ENCODE measurements at places on chromosomes 16 and 17. TPM values are rescaled to one million over a fixed set of nuclear protein-coding genes. Genes with fewer than 3 reads are reported as not detected.

GRCh38 chr17:8788998-8789397, 10.2 kb downstream of the MFSD6L start:
- DNase-seq: no peak
- H3K27ac ChIP-seq: no peak overlapping the region
- H3K36me3 ChIP-seq: no peaks in the 10 kb centered on the region
- H3K27me3 ChIP-seq: no peaks in the 10 kb centered on the region

KRT13 gene
- total RNA-seq: not detected

MYH13 gene
- total RNA-seq: 0.05 TPM

DNA sequence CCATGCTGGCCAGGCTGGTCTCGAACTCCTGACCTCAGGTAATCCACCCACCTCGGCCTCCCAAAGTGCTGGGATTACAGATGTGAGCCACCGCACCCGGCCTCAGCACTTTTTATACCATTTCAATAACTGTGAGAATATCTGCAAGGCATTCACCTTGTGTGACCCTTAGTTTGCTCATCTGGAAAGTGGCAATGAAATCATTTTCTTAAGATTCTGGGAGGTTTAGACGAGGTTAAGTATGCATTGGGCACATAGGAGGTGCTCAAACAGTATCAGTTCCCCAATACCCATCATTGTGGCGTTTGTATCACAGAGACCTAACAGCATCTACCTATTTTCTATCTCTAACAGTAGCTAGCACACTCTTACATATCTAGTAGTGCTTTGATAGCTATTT, 481.9 kb upstream of the ERCC4 start:
- no peak overlapping the region for H3K4me3 ChIP-seq
- H3K4me1 ChIP-seq: no peaks in the 10 kb centered on the region
- H3K27me3 ChIP-seq: no peaks in the 10 kb centered on the region

DNA sequence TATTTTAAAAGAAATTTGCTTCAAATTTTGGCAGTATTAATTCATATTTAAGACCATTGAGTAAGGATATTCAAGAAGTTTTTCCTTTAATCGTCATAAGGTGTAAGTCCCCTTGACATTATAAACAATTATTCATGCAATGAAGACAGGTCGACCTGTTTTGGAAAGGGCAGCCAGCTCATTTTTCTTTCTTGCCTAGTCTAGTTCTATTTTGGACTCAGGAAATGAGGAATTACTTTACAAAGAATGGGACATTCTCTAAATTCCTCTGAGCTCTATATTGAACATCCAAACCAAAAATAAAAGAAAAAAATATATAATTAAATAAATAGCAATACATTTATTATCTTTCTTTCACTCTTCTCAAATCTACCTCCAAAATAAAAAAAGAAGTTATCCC, 595.6 kb upstream of the KIF2B start:
- H3K4me1 ChIP-seq: no peaks in the 10 kb centered on the region
- H3K27ac ChIP-seq: no peak overlapping the region
- no peaks in the 10 kb centered on the region for H3K36me3 ChIP-seq
- H3K4me3 ChIP-seq: no peak overlapping the region
- no peak for DNase-seq

GRCh38 chr16:27839419-27839818, 224.1 kb downstream of the GSG1L start:
- no peak overlapping the region for H3K4me3 ChIP-seq
- no peak for DNase-seq
- H3K27me3 ChIP-seq: peaks cover 5% of the 10 kb centered on the region
- H3K36me3 ChIP-seq: no peaks in the 10 kb centered on the region
- no peak overlapping the region for H3K27ac ChIP-seq

GRCh38 chr17:46817151-46817900, 1.2 kb downstream of the WNT3 start:
- H3K36me3 ChIP-seq: peaks cover 4% of the 10 kb centered on the region
- H3K4me3 ChIP-seq: peak overlapping the region; percentile 91
- no peak for DNase-seq

FBXW10 gene
- not detected for total RNA-seq

GRCh38 chr17:69401251-69401650, 13.2 kb upstream of the MAP2K6 start:
- no peak overlapping the region for H3K4me3 ChIP-seq
- no peak overlapping the region for H3K27ac ChIP-seq
- DNase-seq: no peak
- H3K4me1 ChIP-seq: no peaks in the 10 kb centered on the region

FZD2 gene
- total RNA-seq: 12.9 TPM

YBX2 gene
- 14.6 TPM for total RNA-seq

GRCh38 chr17:34610039-34610438, 30.7 kb downstream of the TMEM132E start:
- no peaks in the 10 kb centered on the region for H3K36me3 ChIP-seq
- H3K27ac ChIP-seq: no peak overlapping the region
- peaks cover 21% of the 10 kb centered on the region for H3K4me1 ChIP-seq
- DNase-seq: no peak
- peaks cover 8% of the 10 kb centered on the region for H3K27me3 ChIP-seq

- peaks cover 16% of the 10 kb centered on the region for H3K4me1 ChIP-seq
- DNase-seq: no peak
- H3K27ac ChIP-seq: no peak overlapping the region
- H3K4me3 ChIP-seq: no peak overlapping the region
- H3K27me3 ChIP-seq: peaks cover 2% of the 10 kb centered on the region
These were observed 469.6 kb upstream of the HSBP1 start for GRCh38 chr16:83338138-83338537.

- H3K4me1 ChIP-seq: no peaks in the 10 kb centered on the region
- H3K36me3 ChIP-seq: peaks cover 6% of the 10 kb centered on the region
- H3K27me3 ChIP-seq: peaks cover 3% of the 10 kb centered on the region
- H3K4me3 ChIP-seq: no peak overlapping the region
These were observed 62.6 kb downstream of the CPPED1 start for GRCh38 chr16:12740986-12741610.

DNA sequence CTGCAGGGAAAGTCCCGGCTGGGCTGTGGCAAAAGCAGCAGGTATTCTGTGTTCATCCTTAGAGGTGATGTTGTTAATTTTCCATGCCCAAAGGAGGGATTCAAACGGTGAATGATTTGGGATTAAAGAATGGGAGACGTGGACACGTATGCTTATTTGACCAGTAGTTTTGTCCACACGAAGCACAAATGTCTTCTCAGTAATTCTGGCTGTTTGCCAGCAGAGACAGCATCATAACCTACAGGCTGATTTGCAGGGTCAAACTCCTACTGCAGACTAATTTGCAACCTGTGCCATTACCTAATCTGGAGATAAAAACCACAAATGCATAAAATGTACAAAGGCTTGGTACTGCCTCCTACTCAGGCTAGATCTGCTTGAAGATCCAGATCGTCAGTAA, 14.1 kb downstream of the MTHFSD start:
- no peak overlapping the region for H3K4me3 ChIP-seq
- no peak overlapping the region for H3K27ac ChIP-seq
- H3K27me3 ChIP-seq: peaks cover 3% of the 10 kb centered on the region
- peaks cover 39% of the 10 kb centered on the region for H3K36me3 ChIP-seq

DNA sequence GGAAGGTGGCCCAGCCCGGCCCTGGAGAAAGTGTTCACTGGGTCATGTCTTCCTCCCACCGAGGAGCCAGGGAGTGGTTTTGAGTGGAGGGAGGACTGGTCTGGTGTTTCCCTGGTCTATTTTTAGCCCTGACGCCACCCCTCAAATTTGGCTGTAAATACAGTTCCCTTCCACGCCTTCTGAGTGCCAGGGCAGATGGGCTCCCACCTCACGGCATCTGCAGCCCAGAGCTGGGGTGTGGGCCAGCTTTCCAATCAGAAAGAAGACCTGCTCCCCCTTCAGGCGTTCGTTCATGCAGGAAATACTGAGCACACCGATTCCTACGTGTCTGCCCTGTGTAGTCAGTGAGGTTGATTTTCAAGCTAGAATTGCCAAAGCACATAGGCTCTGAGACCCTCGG, 53.7 kb downstream of the SNX20 start:
- peaks cover 23% of the 10 kb centered on the region for H3K4me1 ChIP-seq
- no peak for DNase-seq
- H3K27ac ChIP-seq: no peak overlapping the region
- H3K27me3 ChIP-seq: peaks cover 15% of the 10 kb centered on the region
- H3K4me3 ChIP-seq: no peak overlapping the region

DNA sequence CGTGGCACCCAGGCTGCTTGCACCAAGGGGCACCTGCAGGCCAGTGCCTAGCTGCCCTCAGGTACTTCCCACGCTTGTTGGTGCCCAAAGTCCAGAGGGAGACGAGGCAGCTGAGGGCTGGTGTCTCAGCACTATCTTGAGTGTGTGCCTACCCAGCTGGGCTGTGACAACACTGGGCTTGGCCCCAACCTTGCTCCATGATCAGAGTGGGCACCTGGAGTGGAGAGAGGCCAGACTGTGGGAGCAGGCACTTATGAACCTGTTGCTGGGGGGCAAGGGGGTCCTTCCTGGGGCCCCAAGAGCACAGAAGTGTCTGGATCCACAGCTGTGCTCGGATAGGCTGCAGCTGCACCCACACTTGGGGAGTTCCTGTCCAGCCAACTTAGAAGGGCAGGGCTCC, 314.7 kb downstream of the KCNJ2 start:
- H3K36me3 ChIP-seq: peaks cover 7% of the 10 kb centered on the region
- no peaks in the 10 kb centered on the region for H3K27me3 ChIP-seq
- H3K4me1 ChIP-seq: peaks cover 2% of the 10 kb centered on the region
- no peak overlapping the region for H3K4me3 ChIP-seq
- no peak for DNase-seq

DNA sequence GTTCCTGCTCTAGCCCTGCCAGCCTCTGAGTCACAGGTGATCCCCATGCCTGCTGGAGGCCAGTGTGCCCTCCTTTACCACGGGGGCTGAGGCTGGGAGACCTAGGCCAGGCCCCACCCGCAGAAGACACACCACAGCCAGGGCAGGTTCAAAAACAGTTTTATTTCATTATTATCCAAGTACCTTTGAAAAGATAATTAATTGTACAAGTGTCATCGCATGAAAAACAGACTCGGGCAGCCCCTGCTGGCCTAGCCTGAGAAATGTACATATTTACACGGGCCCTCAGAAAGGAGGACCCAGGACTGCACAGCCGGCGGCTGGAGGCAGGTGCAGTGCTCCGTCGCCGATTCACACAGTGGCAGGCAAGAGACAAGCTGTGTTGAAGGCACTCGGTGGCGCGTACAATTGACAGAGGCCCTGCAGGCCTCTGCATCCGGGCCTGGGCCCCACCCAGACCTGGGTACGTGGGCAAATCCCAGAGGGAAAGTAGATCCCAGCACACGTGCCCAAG, 4.4 kb downstream of the PDIA2 start:
- DNase-seq: no peak
- H3K27ac ChIP-seq: no peak overlapping the region
- no peak overlapping the region for H3K4me3 ChIP-seq
- H3K27me3 ChIP-seq: no peaks in the 10 kb centered on the region
- no peaks in the 10 kb centered on the region for H3K4me1 ChIP-seq

- H3K4me1 ChIP-seq: no peaks in the 10 kb centered on the region
- peaks cover 12% of the 10 kb centered on the region for H3K36me3 ChIP-seq
- no peak overlapping the region for H3K4me3 ChIP-seq
- H3K27me3 ChIP-seq: peaks cover 11% of the 10 kb centered on the region
- H3K27ac ChIP-seq: no peak overlapping the region
- no peak for DNase-seq
These were observed 75.7 kb upstream of the BRD7 start for GRCh38 chr16:50444526-50444925.

DNA sequence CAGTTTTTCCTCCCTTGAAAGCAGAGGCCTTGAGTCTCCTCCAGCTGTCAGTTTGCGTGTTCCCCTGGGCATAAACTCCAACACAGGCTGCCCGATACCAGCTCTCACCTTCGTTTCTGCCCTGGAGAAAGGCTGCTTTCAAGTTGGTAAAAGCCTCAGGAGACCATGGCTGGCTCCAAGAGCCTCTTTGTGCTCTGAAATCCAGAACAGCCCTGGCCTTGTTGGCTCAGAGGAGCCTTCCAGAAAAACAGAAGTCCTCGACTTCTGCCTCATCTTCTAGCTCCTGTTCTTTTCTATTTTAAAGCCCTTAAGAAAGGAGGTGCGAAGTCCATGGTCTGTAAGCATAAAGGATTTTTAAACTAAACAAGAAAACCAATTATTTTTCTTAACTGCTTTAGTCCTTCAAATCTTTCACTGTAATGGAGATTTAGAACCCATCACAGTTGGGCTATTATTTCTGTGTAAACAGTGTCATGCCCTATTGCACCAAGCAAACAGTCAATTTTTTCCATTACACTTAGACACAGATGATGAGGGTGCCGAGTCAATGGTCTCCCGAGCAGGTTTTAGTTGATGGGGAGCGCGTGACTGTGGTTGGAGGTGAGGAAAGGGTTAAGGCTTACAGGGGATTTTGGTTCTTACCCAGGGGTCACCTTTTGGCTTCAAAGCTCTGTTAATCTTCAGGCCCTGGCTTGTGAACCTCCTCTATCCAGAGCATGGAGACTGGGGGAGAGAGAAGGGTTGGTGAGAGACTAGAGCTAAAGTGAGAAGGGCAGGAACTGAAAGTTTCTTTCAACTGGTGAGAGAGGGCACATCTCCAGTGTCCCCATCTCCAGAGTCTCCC, 212.8 kb downstream of the MSI2 start:
- H3K27ac ChIP-seq: no peak overlapping the region
- peaks cover 2% of the 10 kb centered on the region for H3K27me3 ChIP-seq
- H3K36me3 ChIP-seq: peaks cover 4% of the 10 kb centered on the region
- no peak overlapping the region for H3K4me3 ChIP-seq

DNA sequence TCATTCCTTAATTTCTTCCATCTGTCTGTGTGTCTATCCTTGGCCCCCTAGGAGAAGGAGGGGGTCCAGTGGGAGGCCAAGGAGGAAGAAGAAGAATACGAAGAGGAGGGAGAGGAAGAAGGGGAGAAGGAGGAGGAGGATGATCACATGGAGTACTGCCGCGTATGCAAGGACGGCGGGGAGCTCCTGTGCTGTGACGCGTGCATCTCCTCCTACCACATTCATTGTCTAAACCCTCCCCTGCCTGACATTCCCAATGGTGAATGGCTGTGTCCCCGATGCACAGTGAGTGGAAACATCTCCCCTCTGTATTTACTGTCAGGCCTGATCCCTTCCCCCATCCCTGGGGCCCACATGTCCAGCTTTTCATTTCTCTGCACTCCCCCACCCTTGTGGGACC, 6.3 kb downstream of the CHD3 start:
- H3K27me3 ChIP-seq: peaks cover 5% of the 10 kb centered on the region
- peak overlapping the region; percentile 16 for H3K4me3 ChIP-seq
- DNase-seq: no peak
- peaks cover 8% of the 10 kb centered on the region for H3K4me1 ChIP-seq
- no peak overlapping the region for H3K27ac ChIP-seq

DNA sequence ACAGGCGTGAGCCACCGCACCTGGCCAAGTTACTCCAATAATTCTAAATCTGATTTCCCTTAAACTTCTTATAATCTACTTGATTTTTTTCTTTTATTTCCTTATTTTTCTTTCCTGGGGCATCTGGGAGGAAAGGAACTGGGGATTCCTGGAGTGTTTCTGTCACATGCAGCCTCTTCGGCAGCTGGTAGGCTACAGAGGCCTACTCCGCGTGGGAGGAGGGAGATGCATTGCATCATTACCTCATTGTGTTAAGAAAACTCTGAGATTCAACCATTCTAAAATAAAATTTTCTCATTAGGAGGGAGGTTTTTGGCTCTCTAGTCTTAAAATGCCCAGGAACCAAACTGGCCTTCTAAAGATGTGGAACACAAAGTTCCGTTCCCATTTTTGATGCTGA, 64.0 kb downstream of the SOX9 start:
- no peaks in the 10 kb centered on the region for H3K27me3 ChIP-seq
- no peak overlapping the region for H3K4me3 ChIP-seq
- H3K27ac ChIP-seq: no peak overlapping the region
- no peaks in the 10 kb centered on the region for H3K36me3 ChIP-seq
- DNase-seq: no peak

Measured in endothelial cell (in vitro differentiated cells).